Ammon's horn (tissue), 1 donor: ENCODE measurements at places on chromosomes 11 and 22.

DNA sequence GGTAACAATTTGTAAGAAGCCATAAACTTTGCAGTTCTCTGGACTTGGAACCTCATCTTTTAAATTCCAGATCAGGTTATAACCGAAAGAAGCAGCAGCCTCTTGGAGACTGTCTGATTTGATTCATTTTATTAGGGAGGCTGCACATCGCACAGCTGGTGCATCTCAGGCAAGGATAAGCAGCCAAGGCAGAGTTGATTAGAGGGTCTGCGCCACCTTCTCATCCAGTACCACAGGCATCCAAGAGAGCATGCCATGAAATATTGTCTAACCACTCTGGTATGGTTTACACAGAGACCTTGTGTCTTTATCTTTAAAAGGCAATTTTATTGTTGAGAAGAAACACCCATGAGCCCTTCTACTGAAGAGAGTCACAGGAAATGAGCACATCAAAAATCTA lies 16.2 kb upstream of the CWF19L2 start:
- no peak for DNase-seq

GRCh38 chr11:119363081-119363850 lies 16.8 kb upstream of the MFRP start:
- no peak for DNase-seq

DNA sequence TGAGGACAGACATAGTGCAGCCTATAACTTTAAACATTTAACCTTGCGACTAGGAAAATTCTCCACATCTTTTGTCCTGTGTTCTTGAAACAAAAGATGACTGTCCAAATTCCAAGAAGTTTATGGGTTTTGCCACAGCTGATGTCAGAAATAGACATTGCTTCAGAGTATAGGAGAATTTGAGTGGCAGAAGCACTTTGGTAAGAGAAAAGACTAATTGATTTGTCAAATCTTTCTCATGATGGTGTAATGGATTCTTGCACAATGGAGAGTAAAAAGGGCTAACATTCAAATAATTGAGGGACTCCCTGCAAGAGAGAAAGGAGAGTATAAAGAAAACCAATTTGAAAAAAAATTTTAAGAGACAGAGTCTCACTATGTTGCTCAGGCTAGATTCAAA lies 25.3 kb downstream of the C11orf58 start:
- DNase-seq, result no peak

DNA sequence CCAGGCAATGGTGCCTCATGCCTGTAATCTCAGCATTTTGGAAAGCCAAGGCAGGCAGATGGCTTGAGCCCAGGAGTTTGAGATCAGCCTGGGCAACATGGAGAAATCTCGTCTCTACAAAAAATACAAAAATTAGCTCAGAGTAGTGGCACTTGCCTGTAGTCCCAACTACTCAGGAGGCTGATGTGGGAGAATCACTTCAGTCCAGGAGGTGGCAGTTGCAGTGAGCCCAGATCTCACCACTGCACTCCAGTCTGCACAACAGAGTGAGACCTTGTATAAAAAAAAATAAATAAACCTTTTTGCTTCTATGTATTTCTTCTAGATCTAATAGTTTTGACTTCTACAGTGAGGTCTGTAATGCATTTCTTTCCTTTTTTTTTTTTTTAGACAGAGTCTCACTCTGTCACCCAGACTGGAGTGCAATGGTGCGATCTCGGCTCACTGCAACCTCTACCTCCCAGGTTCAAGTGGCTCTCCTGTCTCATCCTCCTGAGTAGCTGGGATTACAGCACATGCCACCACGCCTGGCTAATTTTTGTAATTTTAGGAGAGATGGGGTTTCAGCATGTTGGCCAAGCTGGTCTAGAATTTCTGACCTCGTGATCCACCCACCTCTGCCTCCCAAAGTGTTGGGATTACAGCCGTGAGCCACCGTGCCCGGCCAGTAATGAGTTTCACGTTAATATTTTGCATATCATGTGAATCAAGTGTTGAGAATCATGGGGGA lies 18.1 kb upstream of the RDX start:
- no peak for DNase-seq

DNA sequence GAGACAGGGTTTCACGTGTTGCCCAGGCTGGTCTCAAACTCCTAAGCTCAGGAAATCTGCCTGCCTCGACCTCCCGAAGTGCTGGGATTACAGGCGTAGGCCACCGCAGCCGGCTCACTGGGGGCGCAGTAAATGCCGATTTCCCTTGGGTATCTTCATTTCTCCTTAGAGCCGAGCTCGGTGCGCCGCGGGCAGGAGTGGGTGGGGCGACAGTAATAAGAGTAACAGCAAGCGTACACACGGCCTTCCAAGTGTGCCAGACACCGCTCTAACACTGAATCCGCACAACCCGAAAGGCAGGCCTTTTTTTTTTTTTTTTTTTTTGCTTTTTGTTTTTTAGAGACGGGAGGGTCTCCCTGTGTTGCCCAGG lies 500 bp upstream of the ADSL start:
- no peak for DNase-seq

DNA sequence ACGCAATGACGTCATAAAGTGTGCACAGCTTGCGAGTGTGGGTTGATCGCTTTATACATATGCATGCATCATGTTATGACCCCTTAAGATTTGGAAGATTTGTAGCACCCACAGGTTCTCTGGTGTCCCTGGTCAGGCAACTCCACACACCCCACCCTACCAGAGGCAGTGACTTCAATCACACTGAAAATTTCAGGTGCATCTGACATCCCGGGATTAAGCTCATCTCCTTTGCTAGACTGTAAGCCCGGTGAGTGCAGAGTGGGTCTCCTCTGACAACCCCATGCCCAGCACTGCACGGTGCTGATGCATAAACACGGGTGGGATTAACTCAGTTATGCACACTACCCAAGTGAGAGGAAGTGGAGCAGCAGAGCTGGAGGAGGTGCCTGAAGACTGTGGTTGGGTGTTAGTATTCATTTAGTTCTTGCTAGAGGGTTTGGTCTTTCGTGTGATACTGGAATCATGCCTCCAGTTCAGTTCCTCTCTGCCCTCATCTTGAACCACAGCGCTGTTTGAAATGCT lies 6.5 kb downstream of the ARSA start:
- DNase-seq, result peak; percentile 38

- no peak for DNase-seq
Measured at GRCh38 chr11:130181295-130182272, 22.0 kb downstream of the ST14 start.

DNA sequence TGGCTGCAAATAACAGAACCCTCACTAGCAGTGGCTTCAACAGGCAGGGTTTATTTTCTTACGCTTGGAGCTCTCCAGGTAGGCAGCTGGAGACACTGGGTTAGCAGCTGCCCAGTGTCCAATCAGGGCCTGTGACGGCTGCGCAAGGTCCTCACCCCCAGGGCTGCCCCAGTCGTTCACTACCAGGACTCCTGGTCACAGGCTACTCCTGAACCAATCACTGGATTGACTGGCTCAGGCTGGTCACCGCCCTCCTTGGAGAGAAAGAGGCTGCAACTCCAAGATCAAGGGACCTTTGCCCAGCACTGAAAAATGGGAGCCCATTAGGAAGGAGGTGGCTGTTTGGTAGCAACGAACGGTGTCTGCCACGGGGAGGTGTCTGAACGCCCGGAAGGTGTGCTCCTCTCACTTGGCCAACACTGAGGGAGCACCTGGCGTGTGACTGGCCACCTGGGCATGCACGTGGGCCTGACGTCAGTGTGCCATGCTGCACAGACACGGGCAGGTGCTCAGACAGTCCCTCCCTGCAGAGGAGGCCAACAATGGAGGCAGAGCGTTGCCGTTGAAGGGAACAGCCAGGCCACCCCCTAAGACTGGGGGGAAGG lies 5.1 kb downstream of the ARSA start:
- no peak for DNase-seq

- no peak for DNase-seq
Measured at GRCh38 chr11:27349919-27350318, 13.1 kb downstream of the CCDC34 start.

DNA sequence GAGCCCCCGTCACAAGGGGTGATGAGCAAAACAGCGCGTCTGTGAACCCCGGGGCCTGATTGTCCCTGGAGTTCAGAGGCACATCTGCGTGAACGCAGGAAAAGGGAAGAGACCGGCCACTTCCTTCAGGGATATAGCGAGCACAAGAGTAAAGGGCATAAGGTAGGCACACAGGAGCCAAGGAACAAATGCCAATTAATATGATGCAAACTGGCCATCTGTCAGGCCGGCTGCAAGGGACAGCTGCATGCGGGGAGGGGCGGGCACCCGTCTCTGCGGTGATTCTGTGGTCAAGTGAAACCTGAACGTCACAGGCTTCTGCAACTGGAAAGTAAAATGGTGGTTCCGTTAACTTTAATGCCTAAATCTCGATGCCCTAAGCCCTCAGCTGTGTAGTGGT lies 64.7 kb downstream of the TRIM29 start:
- no peak for DNase-seq

- DNase-seq, result no peak
Measured at GRCh38 chr11:15185021-15185420, 70.3 kb downstream of the INSC start.

DNA sequence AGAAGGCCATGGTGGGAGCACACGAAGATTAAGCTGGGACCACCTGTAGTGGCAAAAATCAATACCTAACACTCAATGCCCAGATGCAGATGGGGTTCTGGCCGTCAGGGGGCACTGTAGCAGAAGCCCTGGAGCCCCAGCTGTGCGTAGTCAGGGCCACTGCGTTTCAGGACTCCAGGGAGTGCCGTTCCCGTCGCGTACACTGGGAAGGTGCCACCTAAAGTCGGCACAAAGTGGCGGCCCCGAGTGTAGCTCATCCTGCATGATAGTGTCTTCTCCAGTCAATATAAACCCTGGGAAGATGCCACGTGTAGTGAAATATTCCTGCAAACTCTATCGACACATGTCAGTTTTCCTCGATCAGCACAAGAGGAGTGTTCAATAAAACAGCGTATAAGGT lies 123.8 kb upstream of the NTM start:
- DNase-seq, result peak; percentile 84

- DNase-seq, result no peak
Measured at GRCh38 chr11:112421879-112422278, 161.2 kb upstream of the PLET1 start.

DNA sequence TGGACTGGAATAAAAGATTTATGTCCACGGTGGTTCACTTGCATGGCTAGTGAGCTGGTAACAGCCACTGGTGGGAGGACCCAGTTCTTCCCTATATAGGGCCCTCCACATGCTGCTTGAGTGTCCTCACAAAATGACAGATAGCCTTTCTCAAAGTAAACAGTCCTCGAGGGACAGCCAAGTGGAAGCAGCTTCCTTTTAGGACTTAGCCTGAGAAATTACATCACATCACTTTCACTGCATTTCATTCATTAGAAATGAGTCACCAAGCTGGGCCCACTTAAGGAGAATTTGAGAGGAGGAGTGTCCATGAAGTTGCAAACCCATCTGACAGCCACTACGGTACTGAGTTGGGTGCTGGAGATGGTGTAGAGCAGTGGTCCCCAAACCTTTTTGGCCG lies 7.0 kb downstream of the ISX start:
- DNase-seq, result no peak

GRCh38 chr22:48957311-48957986 lies 870.2 kb downstream of the BRD1 start:
- DNase-seq, result no peak
